ENCODE measurements at places on chromosomes 3 and 15.

- DNase-seq: no peak
These were observed 11.8 kb upstream of the MYO1E start for GRCh38 chr15:59384507-59384906.

DNA sequence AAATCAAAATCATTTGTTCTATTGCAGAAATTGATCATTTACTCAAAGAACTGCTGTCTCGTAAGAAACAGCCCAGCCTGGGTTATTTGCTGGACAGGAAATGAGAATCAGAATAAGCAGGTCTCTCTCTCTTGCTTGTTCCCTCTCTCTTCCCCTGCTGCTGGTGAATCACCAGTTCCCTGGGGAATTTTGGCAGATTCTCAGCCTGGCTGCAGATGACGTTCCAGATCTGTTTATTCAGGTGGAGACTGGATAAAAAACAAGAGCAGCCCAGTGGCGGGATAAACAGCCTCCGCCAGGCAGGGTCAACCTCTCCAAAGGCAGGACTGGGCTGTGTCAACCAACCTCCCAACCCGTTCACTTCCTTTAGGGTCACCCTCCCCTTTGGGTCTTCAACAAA, 72.1 kb downstream of the LRIG1 start:
- DNase-seq: peak; percentile 85

DNA sequence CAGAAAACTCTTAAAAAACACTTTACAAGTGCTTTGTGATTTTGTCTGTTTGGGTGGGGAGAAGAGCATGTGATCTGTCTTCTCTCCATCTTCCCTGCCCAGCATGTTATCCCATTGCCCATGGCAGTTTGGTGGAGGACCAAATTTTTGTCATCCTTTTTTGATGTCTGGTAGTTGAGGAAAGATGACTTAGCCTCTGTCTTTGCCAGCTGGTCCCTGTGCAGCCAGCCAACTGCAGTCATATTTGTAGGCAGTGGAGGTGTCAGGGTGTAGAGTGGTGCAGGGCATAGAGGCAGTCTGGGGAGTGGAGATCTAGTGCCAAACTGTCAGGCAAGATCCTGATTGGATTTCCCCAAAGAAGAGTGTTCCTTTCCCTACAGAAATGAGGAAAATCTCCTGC, 40.7 kb downstream of the GASK1A start:
- DNase-seq: no peak

- peak; percentile 13 for DNase-seq
These were observed 68.9 kb downstream of the SMAD3 start for GRCh38 chr15:67134067-67134838.

- peak; percentile 96 for DNase-seq
These were observed 6.5 kb upstream of the CYP11A1 start for GRCh38 chr15:74373731-74374647.
